ENCODE measurements at places on chromosomes 13 and 19.

GRCh38 chr19:48378194-48378570 is 13.2 kb downstream of the KDELR1 start:
- peak; percentile 93 for DNase-seq

GRCh38 chr19:480016-480855 is 16.1 kb upstream of the MADCAM1 start:
- no peak for DNase-seq

GRCh38 chr19:43802216-43802951 is at the start of gene LYPD5:
Gene LYPD5, minus strand, starts transcription at chr19:43802447. Its CDS starts 67 bp downstream, at chr19:43802380.
- no peak for DNase-seq

DNA sequence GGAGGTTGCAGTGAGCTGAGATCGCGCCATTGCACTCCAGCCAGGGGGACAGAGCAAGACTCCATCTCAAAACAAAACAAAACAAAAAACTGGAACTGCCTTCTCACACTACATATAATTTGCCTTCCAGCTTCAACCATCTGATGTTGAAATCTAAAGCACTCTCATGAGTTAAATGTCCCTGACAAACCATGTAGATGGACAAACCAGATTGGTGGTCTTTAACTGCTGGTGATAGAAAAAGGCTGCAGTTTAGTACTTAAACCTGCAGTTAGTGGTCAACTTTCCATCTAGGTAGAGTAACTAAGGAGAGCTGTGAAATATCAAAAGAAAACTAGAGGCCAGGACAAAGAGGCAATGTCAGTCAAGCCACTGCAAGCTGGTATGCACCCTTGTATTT is 5.8 kb upstream of the C19orf84 start:
- no peak for DNase-seq

DNA sequence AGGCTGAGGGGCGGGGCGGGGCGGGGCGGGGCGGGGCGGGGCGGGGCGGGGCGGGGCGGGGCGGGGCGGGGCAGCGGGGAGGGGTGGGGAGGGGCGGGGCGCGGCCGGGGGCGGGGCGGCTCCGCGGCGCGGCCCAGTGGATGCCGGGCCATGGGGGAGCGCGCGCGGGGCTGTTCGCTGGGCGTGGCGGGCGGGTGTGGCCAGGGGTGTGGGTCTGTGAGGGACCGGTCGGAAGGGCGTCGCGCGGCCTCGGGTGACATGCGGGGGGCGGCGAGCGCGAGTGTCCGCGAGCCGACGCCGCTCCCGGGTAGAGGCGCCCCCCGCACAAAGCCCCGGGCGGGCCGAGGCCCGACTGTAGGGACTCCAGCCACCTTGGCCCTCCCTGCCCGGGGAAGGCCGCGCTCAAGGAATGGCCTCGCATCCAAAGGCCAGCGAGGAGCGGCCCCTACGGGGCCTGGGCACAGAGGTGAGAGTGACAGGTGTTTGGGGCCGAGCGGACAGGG is at the start of gene ZFP28:
ZFP28 (plus strand) TSS at position 188 of the 503 bp plus-strand sequence; CDS start at position 259, 71 bp downstream.
- no peak for DNase-seq

- no peak for DNase-seq
Observed at GRCh38 chr19:58474291-58474996, 1.7 kb upstream of the ZNF446 start.

DNA sequence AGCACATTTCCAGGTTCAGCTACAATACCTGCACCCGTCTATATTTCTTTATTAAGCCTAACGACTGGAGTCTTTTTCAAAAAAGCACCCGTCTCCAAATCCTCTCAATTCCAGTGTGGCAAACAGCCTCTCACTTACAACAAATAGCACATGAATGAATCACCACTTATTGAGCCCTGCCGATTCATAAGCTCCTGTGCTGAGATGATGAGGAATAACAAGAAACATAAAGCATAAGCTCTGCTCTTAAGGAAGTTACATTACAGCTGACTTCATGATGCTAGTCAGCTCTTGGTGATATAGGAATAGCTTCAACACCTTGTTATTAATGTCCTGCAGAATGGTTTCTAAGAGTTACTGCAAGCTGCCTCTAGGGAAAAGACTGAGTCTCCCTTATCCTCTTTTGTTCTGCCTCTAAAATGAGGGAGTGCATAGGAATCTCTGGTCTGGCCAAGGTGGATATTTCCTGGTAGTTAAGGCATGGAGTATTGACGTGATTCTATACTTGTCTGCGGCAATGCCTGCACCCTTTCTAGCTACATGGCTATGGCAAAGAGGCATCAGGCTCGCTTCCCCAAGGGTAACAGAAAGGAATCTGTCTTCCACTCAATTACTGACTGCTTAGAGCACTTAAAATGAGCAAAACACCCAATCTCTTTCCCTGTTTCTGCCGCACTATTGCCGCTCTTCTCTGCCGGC is 195.7 kb downstream of the KLF12 start:
- no peak for DNase-seq

Measured in MM.1S (cell line).